ENCODE measurements at places on chromosomes 7 and 10.

GRCh38 chr7:43164757-43165156 is 52.3 kb downstream of the HECW1 start:
- no peak for DNase-seq

- peak; percentile 78 for DNase-seq
These were observed at the start of gene ZNF398 for GRCh38 chr7:149147072-149147751. TSS of gene ZNF398 (plus strand) at chr7:149147453. CDS start at chr7:149147743, 290 bp downstream.

DNA sequence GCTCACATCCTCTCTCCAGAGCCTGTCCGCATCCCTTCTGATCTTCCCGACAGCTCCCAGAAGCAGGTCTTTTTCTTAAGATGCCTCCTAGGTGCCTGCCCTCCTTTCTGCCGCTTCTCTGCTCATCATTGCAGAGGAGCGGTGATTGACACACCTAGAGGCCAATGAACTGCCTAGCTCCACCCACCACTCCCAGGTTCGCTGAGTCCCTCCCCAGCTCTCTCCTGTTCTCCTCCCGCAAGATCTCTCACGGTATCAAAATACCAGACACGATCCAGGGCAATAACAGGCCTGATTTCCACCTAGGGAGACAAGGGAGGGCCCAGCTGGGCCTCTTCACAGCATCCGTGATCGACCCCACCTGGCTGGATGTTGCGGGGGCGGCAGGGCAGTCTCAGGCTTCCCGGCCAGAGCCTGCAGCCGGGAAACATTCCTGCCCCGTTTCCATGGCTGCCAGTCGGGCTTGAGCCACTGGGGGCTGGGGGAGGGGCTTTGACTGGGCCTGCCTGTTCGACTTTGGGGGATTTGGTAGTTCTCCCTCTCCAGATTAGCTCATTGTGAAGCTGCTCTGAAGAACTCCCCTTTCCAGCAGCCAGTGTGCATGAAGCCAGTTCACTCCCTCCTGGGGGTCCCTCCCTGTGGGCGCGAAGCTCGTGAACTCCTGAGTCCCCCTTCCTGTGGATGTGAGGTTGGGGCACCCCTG is 373.5 kb downstream of the RPS24 start:
- peak; percentile 78 for DNase-seq

DNA sequence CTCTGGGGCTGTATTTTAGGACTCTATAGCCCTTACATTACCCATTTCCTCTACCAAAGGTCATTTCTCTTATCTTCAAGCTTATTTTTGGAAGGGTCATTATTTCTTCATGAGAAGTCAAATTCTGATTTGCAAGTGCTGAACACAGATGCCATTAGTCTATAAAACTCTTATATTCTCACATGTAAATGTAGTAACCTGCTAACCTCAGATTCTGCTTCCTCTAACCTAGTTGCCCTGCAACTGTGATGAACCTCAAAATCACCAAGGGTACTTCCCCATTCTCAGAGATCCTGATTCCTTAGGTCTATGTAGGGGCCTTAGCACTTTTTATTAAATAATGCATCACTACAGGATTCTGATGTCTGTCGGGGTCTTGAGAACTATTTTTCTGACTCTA is 6.3 kb downstream of the FAS start:
- no peak for DNase-seq

- no peak for DNase-seq
These were observed 34.0 kb downstream of the MXI1 start for GRCh38 chr10:110241407-110241806.

GRCh38 chr10:125782616-125783015 is 7.0 kb upstream of the MMP21 start:
- no peak for DNase-seq

- no peak for DNase-seq
These were observed 212.1 kb upstream of the GRB10 start for GRCh38 chr7:50994753-50995319.

DNA sequence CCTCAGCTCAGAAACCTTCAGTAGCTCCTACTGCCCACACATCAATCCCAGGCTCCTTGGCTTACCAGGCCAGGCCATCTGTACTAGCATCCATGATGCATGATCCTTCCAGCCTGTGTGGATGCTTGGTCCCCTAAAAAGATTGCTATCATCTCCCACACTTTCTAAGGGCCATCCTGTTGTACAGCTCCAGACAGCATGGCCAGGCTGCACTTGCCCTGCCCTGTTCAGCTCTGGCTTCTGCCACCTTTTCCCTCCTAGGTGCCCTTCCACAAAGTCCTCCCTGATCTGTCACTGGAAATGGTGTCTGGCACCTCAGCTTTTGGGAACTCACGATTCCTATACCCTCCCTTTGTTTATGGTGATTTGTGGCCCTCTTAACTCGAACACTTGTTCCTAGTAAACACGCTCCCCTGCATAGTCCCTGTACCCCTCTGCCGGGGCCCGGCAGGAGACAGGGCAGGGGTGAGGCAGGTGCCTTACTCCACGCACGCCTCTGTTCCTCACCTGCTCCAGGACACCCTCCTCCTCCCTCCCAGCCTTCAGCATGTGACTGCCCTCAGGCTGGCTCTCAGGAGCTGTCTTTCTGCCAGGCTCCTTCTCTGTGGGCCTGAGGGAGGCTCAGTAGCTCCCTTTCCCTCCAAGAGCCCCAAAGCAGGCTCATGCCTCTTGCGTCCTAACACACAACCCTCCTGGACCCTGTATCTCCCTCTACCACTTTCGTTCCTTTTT is 71.8 kb downstream of the CDH23 start:
- no peak for DNase-seq

GRCh38 chr10:69703766-69704630 is 74.0 kb downstream of the FAM241B start:
- DNase-seq = no peak

GRCh38 chr7:84614821-84615501 is 420.4 kb upstream of the SEMA3A start:
- DNase-seq = no peak
